ENCODE measurements at places on chromosomes 3 and 15.

GRCh38 chr3:146100825-146101444 lies 60.0 kb downstream of the PLOD2 start:
- DNase-seq, result no peak

- DNase-seq, result no peak
Observed at GRCh38 chr3:126737527-126737926, 33.5 kb downstream of the CHCHD6 start.

DNA sequence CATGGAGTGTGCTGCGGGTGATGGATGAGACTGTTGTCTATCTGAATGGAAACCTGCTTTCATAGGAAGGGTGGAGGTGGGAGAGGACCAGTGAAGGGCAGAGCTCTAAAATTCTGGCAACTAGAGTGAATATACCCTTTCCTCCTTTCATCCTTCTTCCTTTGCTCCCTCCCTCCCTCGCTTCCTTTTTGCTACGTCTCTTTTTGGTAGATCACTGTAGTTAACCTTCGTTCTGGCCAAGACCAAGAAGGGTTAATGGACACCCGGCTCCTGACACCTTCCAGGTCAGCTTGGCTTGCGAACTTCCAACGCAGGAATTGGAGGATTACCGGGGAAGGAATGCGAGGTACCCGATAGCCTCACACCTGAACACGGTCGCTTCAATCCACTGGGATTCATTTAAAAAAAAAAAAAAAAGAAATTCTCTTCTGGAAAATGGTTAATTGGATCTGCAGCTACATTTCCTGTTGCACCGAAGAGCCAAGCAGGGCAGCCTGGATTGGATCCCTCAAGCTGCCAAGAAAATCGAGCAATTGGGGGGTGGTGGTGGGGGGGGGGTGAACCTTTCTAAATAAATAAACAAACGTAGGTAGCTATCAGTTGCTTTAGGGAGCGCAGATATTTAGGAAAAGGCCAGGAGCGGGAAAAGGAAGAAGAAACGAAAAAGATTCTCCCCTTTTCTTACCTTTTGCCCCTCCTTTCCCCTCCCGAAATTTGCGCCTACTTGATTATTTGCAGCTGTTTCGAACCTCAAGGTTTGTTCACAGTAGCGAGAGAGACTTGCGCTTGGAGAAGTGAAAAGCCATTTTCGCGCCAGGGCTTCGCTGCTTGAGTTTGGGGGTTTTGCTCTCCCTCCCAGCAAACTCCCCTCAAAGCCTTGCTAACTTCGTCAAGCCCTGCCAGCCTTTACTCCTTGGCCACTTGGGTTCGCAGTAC lies 9.5 kb upstream of the NR2F2 start:
- DNase-seq, result no peak

GRCh38 chr3:145807990-145808389 lies 353.0 kb downstream of the PLOD2 start:
- DNase-seq, result no peak

DNA sequence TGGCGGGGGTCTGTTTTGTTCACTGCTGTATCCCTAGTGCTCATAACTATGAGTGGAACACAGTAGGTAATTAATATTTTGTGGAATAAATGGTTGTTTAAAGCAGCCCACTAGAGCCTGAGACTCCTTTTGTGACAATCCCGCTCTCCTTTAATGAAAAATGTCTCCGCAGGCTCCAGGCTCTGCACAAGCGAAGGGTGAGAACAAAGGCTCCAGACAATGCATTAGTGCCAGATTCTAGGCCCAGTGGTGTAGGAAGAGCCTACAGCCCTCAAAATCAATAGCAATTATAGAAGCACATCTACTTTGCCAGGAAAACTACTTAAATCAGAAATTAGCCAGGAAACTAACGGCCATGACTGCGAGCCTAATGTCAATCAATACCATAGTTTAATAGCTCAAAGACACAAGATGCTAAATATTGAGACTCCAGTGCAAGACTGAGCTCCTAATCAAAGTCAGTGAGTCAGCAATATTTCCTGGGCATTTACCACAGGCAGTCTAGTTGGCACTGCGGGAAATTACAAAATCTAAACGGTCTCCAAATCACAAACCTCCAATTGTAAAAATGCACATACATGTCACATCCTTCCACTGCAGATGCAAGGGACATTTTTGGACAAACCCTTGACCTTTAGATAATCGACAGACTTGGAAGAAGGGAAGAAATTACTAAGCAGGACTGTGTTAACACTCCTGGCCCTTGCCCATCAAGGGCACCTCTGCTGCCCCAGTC lies 2.3 kb downstream of the ANXA2 start:
- DNase-seq, result no peak

GRCh38 chr15:45026651-45027190 lies 3.7 kb downstream of the SORD start:
- no peak for DNase-seq

DNA sequence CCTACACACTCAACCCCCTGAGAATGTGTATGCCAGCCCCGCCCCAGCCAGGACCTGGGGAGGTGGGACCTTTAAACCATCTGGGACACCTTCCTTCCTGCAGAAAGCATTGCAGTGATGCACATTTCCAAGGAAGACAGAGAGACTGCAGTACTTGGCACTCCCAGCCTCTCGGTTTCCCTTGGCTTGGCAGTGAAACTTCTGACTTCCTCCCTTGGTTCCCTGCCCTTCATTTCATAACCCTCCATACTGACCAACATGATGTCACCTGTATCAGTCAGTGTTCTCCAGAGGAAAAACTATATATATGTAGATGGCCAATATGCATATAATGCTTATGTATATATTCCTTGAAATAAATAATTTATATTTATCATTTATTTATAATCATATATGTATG lies 103.2 kb downstream of the SST start:
- no peak for DNase-seq

GRCh38 chr3:82082796-82083195 lies 321.4 kb upstream of the GBE1 start:
- no peak for DNase-seq

DNA sequence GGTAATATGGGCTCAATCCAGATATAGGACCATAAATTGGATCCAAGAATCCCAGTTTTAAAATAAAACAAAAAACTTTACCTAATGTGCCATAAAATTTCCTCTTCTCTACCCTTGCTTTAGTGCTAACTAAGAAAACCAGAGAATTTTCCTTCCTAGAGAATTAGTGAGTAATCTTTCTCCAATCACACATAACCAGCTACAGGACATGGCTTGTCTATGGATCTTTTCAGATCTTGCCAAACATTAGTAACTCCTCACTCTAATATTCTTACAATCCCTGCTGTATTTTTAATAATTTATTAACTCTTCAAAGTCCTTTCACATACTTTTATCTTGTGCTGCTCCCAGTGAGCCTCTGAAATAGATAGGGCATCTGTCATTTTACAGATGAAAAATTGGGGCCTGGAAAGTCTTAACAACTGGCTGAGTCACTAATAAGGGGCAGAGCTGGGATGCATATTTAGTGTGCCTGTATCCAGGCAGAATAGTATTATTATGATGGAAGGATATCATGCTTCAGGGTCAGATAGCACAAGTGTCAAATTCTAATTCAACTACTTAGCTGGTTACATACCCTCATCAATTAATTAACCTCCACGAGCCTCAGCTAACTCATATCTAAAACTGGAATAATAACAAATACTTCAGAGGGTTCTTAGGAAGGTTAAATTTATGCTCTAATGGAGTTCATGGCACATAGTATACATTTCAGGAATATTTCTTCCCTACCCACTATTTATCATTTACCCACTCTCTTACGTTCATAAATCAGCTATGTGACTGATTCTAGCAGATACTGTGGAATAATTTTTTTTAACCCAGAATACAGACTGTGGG lies 5.6 kb downstream of the ZBED2 start:
- no peak for DNase-seq

DNA sequence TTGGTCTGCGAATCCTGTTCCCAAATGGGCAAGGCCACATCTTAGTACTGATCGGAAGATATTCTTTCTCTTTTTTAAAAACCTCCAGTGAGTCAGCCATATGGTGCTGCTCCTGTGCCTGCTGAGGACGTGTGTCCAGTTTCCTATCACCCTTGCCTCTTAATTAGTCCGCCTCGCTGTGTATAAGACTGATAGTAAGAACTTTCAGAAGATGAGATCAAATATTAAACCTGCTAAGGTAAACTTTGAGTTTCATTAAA lies 612 bp downstream of the UBA5 start:
- no peak for DNase-seq

- no peak for DNase-seq
Observed at GRCh38 chr3:133377396-133377795, 22.5 kb upstream of the BFSP2 start.

- no peak for DNase-seq
Observed at GRCh38 chr15:69559440-69560190, 107.0 kb downstream of the RPLP1 start.

DNA sequence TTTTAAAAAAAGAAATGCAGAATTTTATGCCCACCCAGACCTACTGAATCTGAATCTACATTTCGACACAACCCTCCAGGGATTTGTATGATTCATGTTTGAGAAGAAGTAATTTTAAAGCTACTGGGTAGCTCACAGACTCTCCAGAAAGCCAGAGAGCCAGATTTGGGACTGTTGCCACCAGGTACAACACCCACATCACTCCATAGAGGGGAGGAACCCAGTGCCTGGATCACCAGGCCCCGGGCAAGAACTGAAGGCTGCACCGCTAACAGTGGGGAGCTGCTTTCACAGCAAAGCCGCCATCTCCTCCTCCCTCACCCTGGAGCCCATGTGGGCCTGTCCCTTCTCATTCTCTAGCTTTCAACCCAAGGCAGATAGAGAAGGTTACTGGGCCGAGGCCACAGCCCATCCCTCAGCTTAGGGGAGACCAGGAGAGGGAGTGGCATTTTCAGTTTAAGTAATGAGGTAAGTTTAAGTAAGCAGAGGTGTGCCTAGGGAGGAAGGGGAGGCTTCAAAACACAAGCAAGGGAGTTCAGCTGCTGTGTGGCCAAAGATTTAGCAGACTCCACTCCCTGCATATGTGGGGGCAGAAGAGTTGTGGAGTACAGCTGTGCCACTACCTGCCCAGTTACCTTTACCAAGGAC lies 109.8 kb downstream of the IL12A start:
- no peak for DNase-seq

GRCh38 chr3:155512175-155512866 lies 218.8 kb upstream of the STRIT1 start:
- DNase-seq, result no peak

DNA sequence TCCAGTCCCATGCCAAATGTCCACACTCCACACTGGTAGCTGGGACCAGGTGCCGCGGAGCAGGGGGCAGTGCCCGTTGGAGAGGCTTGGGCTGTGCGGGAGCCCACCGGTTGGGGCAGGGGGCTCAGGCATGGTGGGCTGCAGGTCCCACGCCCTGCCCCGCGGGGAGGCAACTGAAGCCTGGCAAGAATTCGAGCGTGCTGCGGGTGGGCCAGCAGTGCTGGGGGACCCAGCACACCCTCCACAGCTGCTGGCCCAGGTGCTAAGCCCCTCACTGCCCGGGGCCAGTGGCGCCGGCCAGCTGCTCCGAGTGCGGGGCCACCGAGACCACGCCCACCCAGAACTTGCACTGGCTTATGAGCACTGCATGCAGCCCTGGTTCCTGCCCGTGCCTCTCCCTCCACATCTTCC lies 479.4 kb downstream of the ZNF385D start:
- DNase-seq, result no peak

GRCh38 chr3:189038773-189039745 lies 132.7 kb upstream of the TPRG1 start:
- DNase-seq, result no peak

DNA sequence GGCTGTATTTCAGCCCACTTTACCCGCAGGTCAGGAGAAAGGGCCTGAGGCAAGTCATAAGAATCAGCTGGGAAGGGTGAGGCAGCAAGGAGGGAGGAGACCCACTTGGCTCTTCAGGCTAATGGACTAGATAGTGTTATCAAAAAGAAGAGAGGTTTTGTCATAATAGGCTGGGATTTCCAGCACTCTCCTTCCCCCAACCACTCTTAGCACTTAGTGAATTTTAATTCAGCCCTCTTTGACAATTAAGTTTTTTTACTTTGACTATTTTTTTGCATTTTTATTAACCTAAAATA lies 771 bp downstream of the MPI start:
- no peak for DNase-seq

- DNase-seq, result no peak
Observed at GRCh38 chr3:64853456-64853855, 165.7 kb upstream of the ADAMTS9 start.

DNA sequence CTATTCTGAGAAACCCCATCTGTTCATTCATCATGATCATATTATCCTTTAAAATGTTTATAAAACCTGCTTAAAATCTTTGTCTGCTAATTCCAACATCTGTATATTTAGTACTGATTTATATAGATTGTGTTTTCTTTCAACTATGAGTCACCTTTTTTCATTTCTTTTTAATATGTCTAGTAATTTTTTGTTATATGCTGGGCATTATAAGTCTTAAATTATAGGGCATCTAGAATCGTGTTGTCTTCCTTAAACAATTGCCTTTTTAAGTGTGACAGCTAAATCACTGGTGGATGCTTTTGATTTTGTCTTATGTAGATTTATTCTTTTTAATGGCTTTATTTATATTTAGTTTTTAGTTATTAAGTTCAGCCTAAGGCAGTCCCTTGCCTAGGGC lies 323.4 kb upstream of the THRB start:
- no peak for DNase-seq

- DNase-seq, result no peak
Observed at GRCh38 chr15:59654046-59654445, 3.3 kb downstream of the GTF2A2 start.

- no peak for DNase-seq
Observed at GRCh38 chr3:115930922-115931321, 307.6 kb downstream of the GAP43 start.

GRCh38 chr3:36362216-36362615 lies 18.1 kb upstream of the STAC start:
- DNase-seq, result no peak

GRCh38 chr15:69930754-69931153 lies 167.0 kb downstream of the TLE3 start:
- no peak for DNase-seq

- peak; percentile 52 for DNase-seq
Observed at GRCh38 chr15:77440378-77440999, 19.8 kb downstream of the HMG20A start.

- DNase-seq, result no peak
Observed at GRCh38 chr3:42501321-42501680, 1.1 kb upstream of the VIPR1 start.

- no peak for DNase-seq
Observed at GRCh38 chr3:134697830-134698689, 47.2 kb upstream of the KY start.

DNA sequence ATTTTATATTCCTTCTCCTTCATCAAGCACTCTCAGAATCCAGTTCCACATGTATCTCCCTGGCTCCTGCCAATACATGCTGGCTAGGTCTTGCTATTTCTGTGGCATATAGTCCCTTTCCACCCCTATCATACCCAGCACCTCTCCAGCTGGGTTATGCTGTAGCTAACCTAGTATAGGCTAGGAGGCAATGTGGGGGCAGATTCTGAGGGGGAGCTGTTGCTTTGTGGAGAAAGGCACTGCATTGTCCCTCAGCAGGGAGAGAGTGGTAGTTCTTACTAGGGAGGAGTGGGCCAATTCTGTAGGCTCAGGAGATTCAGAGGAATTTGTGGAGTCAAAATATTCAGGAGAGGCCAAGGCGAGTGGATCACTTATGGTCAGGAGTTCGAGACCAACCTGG lies 39.4 kb upstream of the UBL7 start:
- no peak for DNase-seq
